ENCODE measurements at places on chromosomes 1 and 21. TPM values are rescaled to one million over a fixed set of nuclear protein-coding genes. Genes with fewer than 3 reads are reported as not detected.

DNA sequence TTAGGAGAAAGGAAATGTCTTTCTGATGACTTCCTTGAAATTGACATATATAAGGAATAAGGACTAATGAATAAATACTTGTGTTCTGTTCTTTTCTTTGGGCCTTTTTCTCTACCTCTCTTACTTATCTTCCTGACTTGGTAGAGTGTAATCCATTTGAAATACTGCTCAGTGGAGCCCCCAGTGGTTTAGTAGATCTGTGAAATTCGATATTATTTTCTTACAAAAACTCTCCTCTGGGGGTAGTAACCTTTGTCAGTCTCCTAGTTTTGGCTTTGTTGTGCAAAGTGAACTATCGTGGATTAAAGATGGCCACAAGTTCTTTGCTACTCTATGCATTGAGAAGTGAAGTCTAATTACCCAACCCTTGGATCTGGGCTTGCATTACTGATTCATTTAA, 48.8 kb downstream of the DUSP10 start:
- no peak for ATAC-seq

GRCh38 chr21:32447224-32447623, 34.7 kb downstream of the EVA1C start:
- ATAC-seq, result no peak

Gene RGSL1
- total RNA-seq, result 0.04 TPM

Gene LHX8
- total RNA-seq, result not detected

Gene PRDM16
- total RNA-seq, result 3.4 TPM

Gene ARHGAP29
- 43.8 TPM for total RNA-seq

DNA sequence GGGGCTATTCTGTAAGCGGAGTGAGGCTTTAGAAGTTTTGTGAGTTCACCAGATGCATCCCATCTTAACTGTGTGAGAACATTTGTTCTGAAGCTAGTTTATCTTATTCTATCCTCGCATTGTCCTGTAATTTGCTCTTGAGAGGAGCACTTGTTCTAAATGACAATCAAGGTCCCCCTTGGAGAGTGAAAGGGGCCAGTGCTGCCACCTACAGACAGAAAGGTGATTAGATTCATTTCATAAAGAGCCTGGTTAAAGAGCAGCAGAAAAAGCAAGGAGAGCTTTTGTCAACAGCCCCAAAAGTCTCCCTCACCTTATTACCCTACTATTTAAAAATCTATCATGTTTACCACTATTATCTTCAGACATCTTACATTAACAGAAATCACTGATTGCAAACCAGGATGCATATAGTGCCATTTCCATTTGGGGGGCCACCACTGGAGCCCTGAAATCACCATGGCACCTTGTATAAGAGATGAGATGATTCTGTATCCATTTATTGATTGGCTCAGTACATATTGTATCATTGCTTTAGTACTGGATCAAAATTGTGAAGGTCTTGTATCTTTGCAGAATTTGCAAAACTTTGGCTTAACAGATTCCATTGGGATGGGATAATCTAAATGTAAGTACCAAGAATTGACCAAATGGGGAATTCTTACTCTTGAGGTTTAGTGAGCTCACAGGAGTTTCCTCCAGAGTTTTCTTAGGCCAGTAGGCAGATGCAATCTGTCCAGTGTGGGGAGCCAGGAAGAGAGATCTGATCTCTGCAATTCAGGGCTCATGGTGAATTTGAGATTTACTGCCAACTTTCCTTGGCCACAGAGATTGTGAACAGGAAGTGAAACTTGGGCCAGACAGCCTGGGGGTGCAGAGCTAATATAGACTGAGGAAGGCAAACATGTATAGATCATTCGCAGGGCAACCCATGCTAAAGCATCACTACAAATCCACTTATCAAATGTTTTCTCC, 64.3 kb upstream of the TRABD2B start:
- no peak for ATAC-seq
